ENCODE measurements at places on chromosomes 16 and 17. TPM values are rescaled to one million over a fixed set of nuclear protein-coding genes. Genes with fewer than 3 reads are reported as not detected.

DNA sequence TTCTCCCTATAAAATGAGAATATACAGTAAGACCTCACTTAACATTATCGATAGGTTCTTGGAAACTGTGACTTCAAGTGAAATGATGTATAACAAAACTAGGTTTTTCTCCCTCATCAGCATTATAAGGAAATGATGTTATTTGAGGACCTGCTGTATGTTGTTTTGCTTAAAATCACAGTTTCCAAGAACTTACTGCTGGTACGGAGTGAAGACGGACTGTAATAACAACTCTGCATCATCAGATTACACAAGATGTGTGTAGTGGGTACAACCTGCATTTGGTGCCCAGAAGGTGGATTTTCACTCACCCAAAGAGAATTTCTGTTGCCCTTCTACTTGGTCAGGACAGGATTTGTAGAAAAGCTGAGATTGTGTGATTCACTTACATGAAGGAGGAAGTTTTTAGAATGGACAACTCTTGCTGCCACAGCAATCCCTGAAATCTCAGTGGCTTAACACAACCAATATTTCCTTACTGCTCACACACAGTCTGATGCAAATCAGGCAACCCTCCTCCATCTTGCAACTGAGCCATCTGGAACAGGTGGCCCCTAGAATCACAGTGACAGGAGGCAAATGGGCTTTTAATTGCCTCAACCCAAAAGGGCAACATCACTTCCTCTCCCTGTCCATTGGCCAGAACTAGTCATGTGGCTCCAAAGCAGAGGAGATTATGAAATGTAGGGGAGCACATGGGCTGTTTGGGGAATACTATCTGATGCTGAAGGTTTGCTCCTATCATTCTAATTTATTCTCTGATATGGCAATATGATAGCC lies 67.6 kb upstream of the CACNG5 start:
- H3K27ac ChIP-seq: no peak overlapping the region
- DNase-seq: no peak
- H3K4me1 ChIP-seq: no peaks in the 10 kb centered on the region
- H3K36me3 ChIP-seq: no peaks in the 10 kb centered on the region
- H3K4me3 ChIP-seq: no peak overlapping the region

DNA sequence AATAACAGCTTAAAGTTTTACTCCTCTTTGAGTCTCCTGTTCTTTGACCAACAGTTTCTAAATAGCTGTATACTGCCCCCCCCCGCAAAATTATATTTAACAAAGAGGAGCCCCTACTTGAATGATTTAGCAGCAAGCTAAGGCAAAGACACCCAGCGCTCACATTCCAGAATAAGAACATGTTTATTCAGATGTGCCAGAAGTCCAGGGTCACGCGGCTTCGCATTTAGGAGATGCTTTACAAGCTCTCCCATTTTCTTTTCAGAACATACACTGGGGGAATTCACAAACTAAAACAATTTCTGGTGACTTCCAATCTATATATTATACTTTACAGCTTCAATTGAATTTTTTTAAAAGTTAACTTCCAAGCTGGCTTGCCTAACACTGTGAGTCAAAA lies 5.3 kb downstream of the PLD6 start:
- no peak overlapping the region for H3K4me3 ChIP-seq
- H3K36me3 ChIP-seq: no peaks in the 10 kb centered on the region
- H3K4me1 ChIP-seq: no peaks in the 10 kb centered on the region
- H3K27me3 ChIP-seq: no peaks in the 10 kb centered on the region
- DNase-seq: peak; percentile 42

DNA sequence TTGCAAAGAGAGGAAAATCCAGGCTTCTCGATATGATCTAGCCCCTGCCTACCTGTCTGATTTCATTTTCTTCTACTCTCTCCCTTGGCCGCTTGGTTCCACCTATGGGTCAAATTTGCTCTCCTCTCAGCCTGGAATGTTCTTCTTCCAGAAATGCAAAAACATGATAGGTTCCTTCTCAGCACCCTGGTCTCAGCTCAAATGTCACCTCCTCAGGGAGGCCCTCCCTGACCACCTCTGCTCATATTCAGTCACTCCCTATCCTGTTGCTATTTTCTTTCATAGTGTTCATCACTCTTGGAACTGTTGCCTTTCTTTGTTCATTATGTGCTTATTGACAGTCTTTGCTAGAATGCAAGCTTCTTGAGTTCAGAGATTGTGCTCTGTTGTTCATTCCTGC lies 208.6 kb downstream of the KATNIP start:
- no peaks in the 10 kb centered on the region for H3K27me3 ChIP-seq
- H3K4me3 ChIP-seq: no peak overlapping the region
- DNase-seq: no peak

Gene TBC1D3
- not detected for total RNA-seq

- no peaks in the 10 kb centered on the region for H3K36me3 ChIP-seq
- peak overlapping the region; percentile 99 for H3K4me3 ChIP-seq
Measured at GRCh38 chr16:69563605-69564580, 1.9 kb upstream of the NFAT5 start.

DNA sequence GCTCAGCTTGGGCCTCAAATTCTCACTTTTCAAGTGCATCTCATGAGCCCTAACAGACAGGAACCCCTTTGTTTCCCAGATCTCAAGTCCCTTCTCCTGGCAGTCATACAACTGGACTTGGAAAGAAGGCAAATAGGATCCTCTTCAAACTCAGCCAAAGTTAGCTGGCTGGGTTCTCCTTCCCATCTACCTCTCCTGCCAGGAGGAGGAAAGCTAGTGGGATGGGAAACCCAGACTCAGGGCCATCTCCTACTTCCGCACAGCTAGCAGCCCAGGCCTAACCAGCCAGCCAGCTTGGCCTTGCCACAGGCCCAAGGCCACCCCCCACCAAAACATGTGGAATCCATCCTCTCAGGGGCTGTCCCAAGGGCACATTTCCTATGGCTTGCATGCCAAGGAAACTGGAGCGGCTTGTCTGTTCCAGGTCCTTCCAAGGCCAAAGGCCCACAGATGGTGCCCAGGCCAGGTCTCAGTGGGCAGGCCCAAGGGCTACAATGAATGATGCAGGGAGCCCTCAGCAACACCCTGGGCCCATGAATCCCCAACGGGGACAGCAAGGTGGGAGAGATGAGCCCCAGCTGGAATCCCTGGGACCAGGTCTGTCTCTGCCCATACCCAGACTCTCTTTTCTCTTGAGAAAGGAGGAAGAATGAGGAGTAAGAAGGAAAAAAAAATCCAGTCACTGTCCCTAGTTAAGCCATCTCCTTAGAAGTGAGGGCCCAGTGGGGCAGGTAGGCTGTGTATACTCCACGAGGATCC lies 1.7 kb downstream of the SMARCD2 start:
- H3K4me1 ChIP-seq: peaks cover 14% of the 10 kb centered on the region
- no peaks in the 10 kb centered on the region for H3K27me3 ChIP-seq
- peak overlapping the region; percentile 58 for H3K4me3 ChIP-seq
- no peaks in the 10 kb centered on the region for H3K36me3 ChIP-seq

DNA sequence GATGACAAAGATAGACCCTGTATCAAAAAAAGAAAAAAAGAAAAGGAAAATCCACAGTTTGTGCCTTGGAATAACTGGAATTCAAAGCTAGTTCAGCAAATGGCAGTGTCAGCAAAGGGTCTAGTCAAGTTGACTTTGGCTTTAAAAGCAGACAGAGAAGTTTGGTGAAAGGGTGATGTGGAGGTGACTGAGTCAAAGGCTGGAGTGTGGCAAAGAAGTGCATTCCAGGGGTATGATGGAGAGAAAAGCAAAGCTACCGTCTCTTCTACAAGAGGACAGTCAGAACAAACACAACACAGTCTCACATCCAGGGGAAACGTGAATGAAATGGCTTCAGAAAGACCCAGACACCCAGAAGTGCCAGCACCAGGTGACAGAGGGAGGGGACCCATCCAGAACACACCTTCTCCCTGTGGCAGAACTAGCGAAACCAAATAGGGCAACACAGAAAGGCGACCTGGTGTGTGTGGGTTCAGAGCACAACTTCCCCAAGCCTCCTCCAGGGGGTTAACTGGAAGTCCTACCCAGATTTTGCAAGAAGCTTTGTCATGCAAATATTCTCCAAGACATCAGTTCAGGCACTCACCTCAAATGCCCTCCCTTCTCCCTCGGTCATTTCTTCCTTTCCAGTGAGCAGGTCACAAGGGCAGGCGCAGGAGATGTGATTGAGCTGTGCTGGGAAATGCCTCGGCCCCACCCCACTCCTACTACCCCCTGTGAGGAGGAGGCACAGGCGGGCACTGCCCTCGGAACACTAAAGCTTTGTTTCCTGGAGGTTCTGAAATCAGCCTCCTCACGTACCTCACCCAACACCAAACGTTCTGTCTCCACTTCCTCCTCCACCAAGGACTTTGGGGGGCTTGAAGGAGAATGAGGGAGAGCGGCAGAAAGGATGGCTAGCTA lies 481.9 kb downstream of the SOX9 start:
- H3K36me3 ChIP-seq: no peaks in the 10 kb centered on the region
- no peaks in the 10 kb centered on the region for H3K27me3 ChIP-seq
- no peaks in the 10 kb centered on the region for H3K4me1 ChIP-seq
- no peak overlapping the region for H3K27ac ChIP-seq
- H3K4me3 ChIP-seq: no peak overlapping the region

Gene TP53TG3
- total RNA-seq: not detected

Gene WSCD1
- 12.7 TPM for total RNA-seq

- H3K4me1 ChIP-seq: no peaks in the 10 kb centered on the region
- H3K4me3 ChIP-seq: no peak overlapping the region
- no peak for DNase-seq
- no peaks in the 10 kb centered on the region for H3K36me3 ChIP-seq
- H3K27ac ChIP-seq: no peak overlapping the region
Measured at GRCh38 chr17:77036841-77037381, 103.9 kb upstream of the SEC14L1 start.

Gene NEUROD2
- total RNA-seq: not detected

Gene KRT33B
- total RNA-seq: not detected

- no peaks in the 10 kb centered on the region for H3K36me3 ChIP-seq
- H3K27me3 ChIP-seq: no peaks in the 10 kb centered on the region
- no peak for DNase-seq
Measured at GRCh38 chr17:1156864-1157263, 22.9 kb downstream of the ABR start.

DNA sequence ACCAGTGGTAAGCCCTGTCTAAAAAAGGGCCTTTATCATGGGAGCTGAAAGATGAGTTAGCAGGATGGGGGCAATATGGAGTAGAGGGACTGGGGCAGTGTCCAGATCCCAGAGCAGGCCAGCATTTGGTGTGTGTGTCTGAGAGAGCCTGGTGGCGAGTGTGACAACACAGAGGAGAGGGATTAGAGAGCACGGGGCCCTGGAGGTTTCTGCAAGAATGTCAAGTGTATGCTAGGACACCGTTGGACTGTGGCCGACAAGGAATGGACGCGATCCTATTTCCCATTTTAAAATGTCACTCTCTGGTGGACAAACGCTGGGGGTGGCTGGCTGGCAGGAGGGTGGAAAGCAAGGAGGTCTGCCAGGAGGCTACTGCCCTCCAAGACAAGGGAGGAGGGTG lies 12.4 kb downstream of the TAC4 start:
- no peaks in the 10 kb centered on the region for H3K27me3 ChIP-seq
- no peak overlapping the region for H3K4me3 ChIP-seq
- no peak for DNase-seq
- peaks cover 6% of the 10 kb centered on the region for H3K4me1 ChIP-seq
- H3K36me3 ChIP-seq: no peaks in the 10 kb centered on the region

Gene MYH2
- total RNA-seq: not detected

Gene TERB1
- not detected for total RNA-seq

Gene CLEC3A
- not detected for total RNA-seq

GRCh38 chr17:8658810-8659209 lies 28.3 kb upstream of the MYH10 start:
- no peak for DNase-seq
- no peaks in the 10 kb centered on the region for H3K4me1 ChIP-seq
- no peak overlapping the region for H3K4me3 ChIP-seq
- H3K27me3 ChIP-seq: no peaks in the 10 kb centered on the region
- H3K36me3 ChIP-seq: no peaks in the 10 kb centered on the region
- H3K27ac ChIP-seq: no peak overlapping the region

DNA sequence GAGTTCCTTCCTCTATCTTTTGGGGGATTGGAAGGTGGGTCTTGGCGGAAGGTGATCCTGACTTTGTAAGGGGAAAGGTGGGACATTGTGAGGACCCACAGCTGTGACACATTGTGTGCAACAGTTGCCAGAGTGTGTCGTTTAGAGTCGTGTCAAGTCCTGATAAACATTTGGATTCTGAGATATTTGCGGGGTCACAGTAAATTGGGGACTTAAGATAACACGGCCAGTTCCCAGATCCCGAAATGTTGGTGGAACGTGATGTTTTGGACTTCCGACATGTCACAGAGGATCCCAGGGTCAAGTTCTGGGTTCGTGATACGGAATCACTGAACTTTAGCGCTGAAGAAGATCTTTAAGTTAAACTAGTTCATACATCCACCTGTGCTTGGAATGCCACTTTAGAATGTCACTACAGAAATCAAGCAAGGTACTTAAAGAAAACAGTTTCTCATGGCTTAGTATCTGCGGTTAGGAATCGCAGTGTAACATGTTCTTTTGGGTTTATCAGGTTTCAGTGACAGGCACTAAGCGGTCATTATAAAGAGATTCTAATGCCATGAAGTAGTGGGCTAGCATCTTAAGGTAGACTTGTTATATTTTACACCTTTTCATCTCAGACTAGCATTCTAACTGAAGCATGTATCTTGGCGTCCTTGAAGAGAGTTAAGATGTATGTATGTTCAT lies 815 bp downstream of the ATAD5 start:
- no peak overlapping the region for H3K27ac ChIP-seq
- H3K36me3 ChIP-seq: no peaks in the 10 kb centered on the region
- no peak for DNase-seq
- peak overlapping the region; percentile 62 for H3K4me3 ChIP-seq
- no peaks in the 10 kb centered on the region for H3K4me1 ChIP-seq
- H3K27me3 ChIP-seq: no peaks in the 10 kb centered on the region

- H3K4me1 ChIP-seq: no peaks in the 10 kb centered on the region
- no peak overlapping the region for H3K4me3 ChIP-seq
- DNase-seq: no peak
- H3K27ac ChIP-seq: no peak overlapping the region
Measured at GRCh38 chr17:43940630-43941029, 1.6 kb downstream of the PPY start.

GRCh38 chr17:3892095-3892998 lies 506 bp downstream of the CAMKK1 start:
- no peaks in the 10 kb centered on the region for H3K27me3 ChIP-seq
- peaks cover 36% of the 10 kb centered on the region for H3K4me1 ChIP-seq
- peak; percentile 89 for DNase-seq
- peak overlapping the region; percentile 54 for H3K4me3 ChIP-seq
- peak overlapping the region; percentile 97 for H3K27ac ChIP-seq
- no peaks in the 10 kb centered on the region for H3K36me3 ChIP-seq

All from uterus (tissue), 4 donors.